Kidney epithelial cell (primary cell): ENCODE measurements at places on chromosomes 2 and 18. TPM values are rescaled to one million over a fixed set of nuclear protein-coding genes. Genes with fewer than 3 reads are reported as not detected.

The C1GALT1C1L gene
- total RNA-seq, result 1.1 and 1.2 TPM in 2 replicates

DNA sequence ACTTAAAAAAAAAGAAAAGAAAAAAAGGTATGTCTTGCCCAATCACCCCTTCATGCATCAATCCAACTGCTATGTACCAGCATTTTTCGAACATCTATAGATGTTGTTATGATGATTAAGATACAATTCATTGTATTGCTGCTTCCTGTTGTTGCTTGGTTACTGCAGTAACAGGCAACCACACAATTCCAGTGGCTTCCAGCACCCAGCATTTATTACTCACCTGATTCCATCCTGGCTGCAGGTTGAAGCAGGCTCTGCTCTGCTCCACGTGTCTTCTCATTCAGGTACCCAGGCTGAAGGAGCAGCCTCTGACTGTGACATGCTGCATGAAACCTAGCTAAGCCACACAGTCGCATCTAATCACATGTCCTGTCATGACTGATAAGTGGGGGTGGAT lies 196.9 kb downstream of the INO80D start:
- peak; percentile 48 for DNase-seq

- no peak for DNase-seq
Measured at GRCh38 chr2:37790019-37790418, 118.6 kb upstream of the CDC42EP3 start.

- DNase-seq, result no peak
Measured at GRCh38 chr2:225559072-225559415, 159.5 kb downstream of the NYAP2 start.

- peak; percentile 56 for DNase-seq
Measured at GRCh38 chr18:26617151-26617554, 68.8 kb upstream of the KCTD1 start.

DNA sequence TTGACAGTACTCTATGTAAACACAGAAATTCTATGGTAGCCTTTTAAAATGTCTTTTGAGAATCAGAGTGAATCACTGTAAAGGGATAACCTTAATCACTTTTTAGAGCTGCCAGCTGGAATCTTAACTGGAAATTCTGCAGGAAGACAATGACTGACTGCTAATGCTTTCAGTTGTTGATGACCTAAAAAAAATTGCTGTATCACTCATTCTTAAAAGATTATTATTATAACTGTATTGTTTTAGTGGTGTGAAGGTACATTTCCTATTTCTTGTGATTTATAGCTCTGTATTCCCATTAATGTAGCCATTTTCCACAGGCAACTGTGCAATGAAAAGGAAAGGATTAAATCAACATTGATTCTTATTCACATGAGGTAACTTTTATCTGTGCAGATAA lies 260.5 kb downstream of the CALCRL start:
- DNase-seq, result no peak

The HMSD gene
- not detected in 2 replicates for total RNA-seq

The MYO1B gene
- 62.8 and 66.3 TPM in 2 replicates for total RNA-seq

The C2orf80 gene
- not detected in 2 replicates for total RNA-seq

The AQP12A gene
- total RNA-seq, result not detected in 2 replicates

DNA sequence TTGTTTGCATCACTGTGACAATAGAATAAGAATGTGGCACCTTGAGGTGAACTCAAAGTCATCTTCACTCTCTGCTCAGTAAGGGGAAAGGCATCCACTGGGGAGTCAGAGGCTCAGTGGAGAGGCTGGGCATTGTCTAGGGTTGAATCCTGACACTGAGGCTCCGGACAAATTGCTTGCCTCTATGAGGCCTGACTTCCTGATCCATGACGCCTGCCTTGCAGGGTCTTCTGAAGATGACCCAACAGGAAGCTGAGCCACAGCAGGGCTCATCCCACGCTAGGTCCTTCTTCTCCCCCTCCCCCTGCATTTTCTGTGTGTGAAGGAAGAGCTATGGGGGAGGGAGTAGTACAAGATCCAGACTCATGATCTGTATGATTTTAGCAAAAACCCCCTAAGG lies 265.1 kb downstream of the SH3BP4 start:
- no peak for DNase-seq

GRCh38 chr2:240165034-240165433 lies 24.6 kb upstream of the OTOS start:
- DNase-seq, result no peak

GRCh38 chr2:173151671-173152401 lies 76.2 kb downstream of the MAP3K20 start:
- no peak for DNase-seq

- no peak for DNase-seq
Measured at GRCh38 chr2:222891890-222892289, 31.1 kb downstream of the ACSL3 start.

DNA sequence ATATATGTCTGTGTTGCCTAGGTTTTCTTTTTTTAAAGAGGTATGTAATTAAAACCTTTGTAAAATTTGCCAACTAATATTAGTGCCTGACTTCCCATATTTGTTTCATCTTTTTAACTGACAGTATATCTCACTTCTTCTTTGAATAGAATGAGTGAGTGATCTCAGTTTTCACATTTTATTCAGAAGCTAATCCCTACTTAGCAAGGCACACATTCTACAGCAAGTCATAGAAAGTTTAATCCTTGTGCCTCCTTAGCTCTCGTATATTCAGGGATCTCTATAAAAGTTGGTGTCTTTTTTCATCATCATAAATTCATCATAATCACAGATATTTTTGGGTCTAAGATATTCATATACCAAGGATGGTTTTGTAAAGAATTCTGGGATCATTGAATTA lies 66.6 kb downstream of the RIF1 start:
- no peak for DNase-seq

- no peak for DNase-seq
Measured at GRCh38 chr2:161161074-161161706, 962 bp downstream of the TANK start.

GRCh38 chr2:60347781-60348180 lies 205.7 kb downstream of the BCL11A start:
- DNase-seq, result no peak

The XDH gene
- 4.4 and 4.9 TPM in 2 replicates for total RNA-seq

The SLC35F5 gene
- total RNA-seq, result 61.7 and 66.3 TPM in 2 replicates
